ENCODE measurements at places on chromosomes 4 and X.

DNA sequence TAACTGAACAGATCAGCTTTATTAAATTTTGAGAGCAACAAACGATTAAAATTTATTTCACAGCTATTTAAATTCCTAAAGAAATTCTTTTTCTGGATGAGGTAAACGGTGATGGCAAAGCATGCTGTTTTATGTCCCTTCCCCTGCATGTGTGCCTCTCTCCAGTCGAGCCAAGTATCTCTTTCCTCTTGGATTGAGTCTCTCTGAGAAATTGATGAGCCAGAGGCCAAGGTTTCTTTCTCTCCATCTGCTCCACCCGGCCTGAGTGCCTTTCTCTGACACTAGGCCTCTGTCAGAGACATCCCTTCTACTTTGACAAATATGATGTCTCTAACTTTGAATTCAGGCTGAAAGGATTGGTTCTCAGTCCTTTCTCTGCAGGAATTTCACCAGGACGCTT, 42.6 kb upstream of the PARM1 start:
- DNase-seq = no peak
- H3K4me3 ChIP-seq = no peak overlapping the region
- no peaks in the 10 kb centered on the region for H3K36me3 ChIP-seq
- no peak overlapping the region for H3K27ac ChIP-seq
- H3K4me1 ChIP-seq = no peaks in the 10 kb centered on the region

- no peaks in the 10 kb centered on the region for H3K27me3 ChIP-seq
- no peak overlapping the region for H3K27ac ChIP-seq
- no peaks in the 10 kb centered on the region for H3K4me1 ChIP-seq
- H3K36me3 ChIP-seq = no peaks in the 10 kb centered on the region
- DNase-seq = no peak
These were observed 22.1 kb upstream of the HSD17B10 start for GRCh38 chrX:53456254-53456653.

DNA sequence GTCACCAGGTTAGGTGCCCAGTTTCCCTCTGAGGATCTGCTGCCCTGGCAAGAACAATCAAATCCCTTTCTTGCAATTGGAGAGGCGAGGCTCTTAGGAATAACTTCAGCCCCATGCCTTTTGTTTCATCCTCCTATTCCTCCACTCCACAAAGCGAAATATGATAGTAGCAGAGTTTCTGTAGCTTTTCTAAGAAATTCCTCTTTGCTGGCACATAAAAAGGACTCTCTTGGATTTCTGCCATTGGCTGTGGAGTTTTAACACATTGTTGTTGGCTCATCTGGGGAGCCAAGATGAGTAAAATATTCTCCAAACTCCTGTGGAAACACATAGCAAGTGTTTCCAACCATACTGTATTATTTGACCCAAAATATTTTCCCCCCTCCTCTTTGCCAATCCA, 11.0 kb upstream of the ADGRG2 start:
- H3K27ac ChIP-seq = no peak overlapping the region
- DNase-seq = no peak
- H3K4me1 ChIP-seq = no peaks in the 10 kb centered on the region
- H3K27me3 ChIP-seq = no peaks in the 10 kb centered on the region
- no peak overlapping the region for H3K4me3 ChIP-seq
- H3K36me3 ChIP-seq = no peaks in the 10 kb centered on the region

GRCh38 chr4:124432500-124432899, 280.0 kb downstream of the ANKRD50 start:
- no peaks in the 10 kb centered on the region for H3K27me3 ChIP-seq
- no peak overlapping the region for H3K4me3 ChIP-seq
- H3K36me3 ChIP-seq = no peaks in the 10 kb centered on the region
- H3K4me1 ChIP-seq = no peaks in the 10 kb centered on the region
- no peak for DNase-seq

DNA sequence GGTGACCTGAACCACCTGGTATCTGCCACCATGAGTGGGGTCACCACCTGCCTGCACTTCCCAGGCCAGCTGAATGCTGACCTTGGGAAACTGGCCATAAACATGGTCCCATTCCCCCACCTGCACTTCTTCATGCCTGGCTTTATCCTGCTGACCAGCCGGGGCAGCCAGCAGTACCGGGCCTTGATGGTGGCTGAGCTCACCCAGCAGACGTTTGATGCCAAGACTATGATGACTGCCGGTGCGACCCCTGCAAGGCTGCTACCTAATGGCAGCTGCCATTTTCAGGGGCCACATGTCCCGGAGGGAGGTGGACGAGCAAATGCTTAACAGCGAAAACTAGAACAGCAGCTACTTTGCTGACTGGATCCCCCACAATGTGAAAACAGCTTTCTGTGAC, 67.5 kb upstream of the FAM241A start:
- DNase-seq = no peak
- H3K27ac ChIP-seq = no peak overlapping the region
- no peak overlapping the region for H3K4me3 ChIP-seq
- H3K4me1 ChIP-seq = no peaks in the 10 kb centered on the region
- H3K27me3 ChIP-seq = peaks cover 12% of the 10 kb centered on the region
